ENCODE measurements at places on chromosomes 7 and 10. TPM values are rescaled to one million over a fixed set of nuclear protein-coding genes. Genes with fewer than 3 reads are reported as not detected.

The AKR1C1 gene
- 2.1 TPM for total RNA-seq

The GALNT17 gene
- total RNA-seq, result not detected

The AKR1E2 gene
- 5.0 TPM for total RNA-seq

DNA sequence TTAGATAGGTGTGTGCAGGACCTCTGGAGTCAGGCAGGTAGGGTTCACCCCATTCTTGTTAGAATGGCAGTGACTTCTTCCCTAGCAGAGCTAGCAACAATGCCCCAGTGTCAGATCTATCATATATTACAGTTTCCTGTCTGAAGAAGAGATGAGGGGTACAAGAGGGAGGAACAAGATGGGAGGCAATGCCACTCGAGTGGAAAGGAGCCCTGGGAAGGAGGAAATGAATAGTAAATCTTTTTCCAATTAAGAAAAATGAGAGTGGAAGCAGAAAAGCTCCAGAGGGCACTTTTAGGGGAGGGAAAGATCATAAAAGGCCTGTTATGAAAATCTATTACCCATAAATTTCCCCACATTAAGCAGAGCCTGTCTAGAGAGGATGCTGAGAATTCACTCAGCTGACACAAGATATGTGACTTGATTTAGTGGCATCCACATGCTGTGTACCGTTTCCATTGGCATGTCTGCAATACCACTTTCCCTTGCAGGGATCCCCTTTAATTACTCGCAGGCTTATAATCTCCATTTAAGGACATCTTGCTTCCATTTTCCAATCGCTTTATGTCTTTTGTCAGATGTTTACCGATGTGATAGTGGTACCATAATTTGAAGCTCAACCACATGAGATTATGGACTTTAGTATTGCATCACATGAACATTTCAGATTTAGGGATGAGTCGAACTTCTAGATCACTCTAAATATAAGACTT lies 70.0 kb upstream of the AGBL3 start:
- H3K36me3 ChIP-seq, result no peaks in the 10 kb centered on the region
- no peak overlapping the region for H3K27ac ChIP-seq
- no peak for DNase-seq

DNA sequence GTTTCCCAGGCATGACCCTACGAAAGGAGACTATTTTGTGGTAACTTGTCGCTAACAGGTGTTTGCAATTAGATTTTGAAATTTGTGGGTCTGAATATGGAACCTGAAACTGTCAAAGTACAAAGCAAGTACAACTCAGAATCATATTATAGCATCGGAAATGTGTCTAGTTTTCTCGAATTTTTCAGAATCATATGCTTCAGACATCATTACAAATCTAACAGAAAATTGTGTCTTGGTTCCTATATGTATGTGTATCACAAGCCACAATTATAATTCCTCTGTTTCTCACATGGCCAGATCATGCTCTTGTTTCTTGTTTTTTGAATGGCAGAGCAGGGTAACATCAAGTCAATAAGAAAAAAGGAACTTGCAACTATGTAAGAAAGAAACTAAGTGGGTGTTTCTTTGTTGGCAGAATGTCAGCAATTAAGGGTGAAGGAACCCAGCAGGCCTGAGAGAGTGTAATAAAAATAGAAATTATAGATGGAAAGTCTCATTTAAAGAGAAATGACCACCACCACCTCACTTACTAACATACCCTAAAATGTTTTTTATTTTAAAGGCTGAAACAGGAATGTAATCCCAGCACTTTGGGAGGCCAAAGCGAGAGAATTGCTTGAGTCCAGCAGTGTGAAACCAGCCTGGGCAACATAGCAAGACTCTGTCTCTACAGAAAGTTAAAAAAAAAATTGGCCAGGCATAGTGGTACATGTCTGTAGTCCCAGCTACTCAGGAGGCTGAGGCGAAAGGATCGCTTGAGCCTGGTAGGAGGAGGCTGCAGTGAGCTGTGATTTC lies 51.3 kb downstream of the PRTFDC1 start:
- H3K4me1 ChIP-seq, result peaks cover 52% of the 10 kb centered on the region
- no peak for DNase-seq
- no peak overlapping the region for H3K4me3 ChIP-seq

The HOXA13 gene
- 3.6 TPM for total RNA-seq

The GRID2IP gene
- total RNA-seq, result 3.2 TPM

GRCh38 chr7:129959471-129960203 lies 6.9 kb upstream of the UBE2H start:
- no peaks in the 10 kb centered on the region for H3K36me3 ChIP-seq
- H3K4me3 ChIP-seq, result no peak overlapping the region
- peak overlapping the region; percentile 62 for H3K27ac ChIP-seq
- DNase-seq, result no peak
- peaks cover 28% of the 10 kb centered on the region for H3K4me1 ChIP-seq

The SPAG6 gene
- total RNA-seq, result not detected

GRCh38 chr7:98722402-98722801 lies 105.3 kb downstream of the NPTX2 start:
- no peak overlapping the region for H3K27ac ChIP-seq
- peaks cover 32% of the 10 kb centered on the region for H3K4me1 ChIP-seq
- H3K27me3 ChIP-seq, result no peaks in the 10 kb centered on the region
- no peak for DNase-seq

The MALRD1 gene
- not detected for total RNA-seq

- DNase-seq, result no peak
- H3K27me3 ChIP-seq, result no peaks in the 10 kb centered on the region
These were observed 544.2 kb upstream of the GALNT17 start for GRCh38 chr7:70587739-70588138.

The CALCR gene
- total RNA-seq, result 0.10 TPM

The OR6V1 gene
- not detected for total RNA-seq

The HEPACAM2 gene
- not detected for total RNA-seq

The PRTFDC1 gene
- total RNA-seq, result not detected

- H3K36me3 ChIP-seq, result peaks cover 25% of the 10 kb centered on the region
- peaks cover 19% of the 10 kb centered on the region for H3K4me1 ChIP-seq
- H3K27ac ChIP-seq, result no peak overlapping the region
These were observed 2.7 kb upstream of the CHUK start for GRCh38 chr10:100232101-100232500.

- no peak overlapping the region for H3K4me3 ChIP-seq
- no peaks in the 10 kb centered on the region for H3K27me3 ChIP-seq
- H3K27ac ChIP-seq, result no peak overlapping the region
- H3K36me3 ChIP-seq, result no peaks in the 10 kb centered on the region
These were observed 10.3 kb upstream of the AGR3 start for GRCh38 chr7:16891874-16892643.

The BAIAP2L1 gene
- total RNA-seq, result 61.2 TPM

The HMX2 gene
- not detected for total RNA-seq

GRCh38 chr10:89952325-89952724 lies 250.9 kb downstream of the KIF20B start:
- H3K27ac ChIP-seq, result no peak overlapping the region
- no peaks in the 10 kb centered on the region for H3K27me3 ChIP-seq
- H3K4me1 ChIP-seq, result no peaks in the 10 kb centered on the region
- no peaks in the 10 kb centered on the region for H3K36me3 ChIP-seq
- DNase-seq, result no peak

DNA sequence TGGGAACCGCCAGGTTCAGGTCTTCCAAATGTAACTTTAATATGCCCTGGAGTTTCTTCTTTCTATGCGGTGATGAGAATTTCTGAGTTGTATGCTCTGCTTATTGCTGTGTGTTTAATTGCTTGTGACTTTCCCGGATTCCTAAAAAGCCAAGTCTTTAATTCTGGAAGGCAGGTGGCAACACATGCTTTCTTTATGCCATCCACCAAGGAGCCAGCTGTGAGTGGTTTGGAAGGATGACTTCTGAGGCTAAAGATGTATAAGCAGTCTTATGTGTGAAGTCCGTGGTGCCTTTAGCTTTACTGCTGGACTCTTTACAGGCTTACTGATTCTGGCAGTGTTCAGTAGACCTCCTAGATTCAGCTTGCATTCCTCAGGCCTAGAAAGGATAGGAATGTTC lies 3.1 kb downstream of the SDK1 start:
- H3K36me3 ChIP-seq, result no peaks in the 10 kb centered on the region
- H3K27me3 ChIP-seq, result peaks cover 53% of the 10 kb centered on the region
- DNase-seq, result no peak
- H3K27ac ChIP-seq, result no peak overlapping the region

The PTF1A gene
- total RNA-seq, result not detected

DNA sequence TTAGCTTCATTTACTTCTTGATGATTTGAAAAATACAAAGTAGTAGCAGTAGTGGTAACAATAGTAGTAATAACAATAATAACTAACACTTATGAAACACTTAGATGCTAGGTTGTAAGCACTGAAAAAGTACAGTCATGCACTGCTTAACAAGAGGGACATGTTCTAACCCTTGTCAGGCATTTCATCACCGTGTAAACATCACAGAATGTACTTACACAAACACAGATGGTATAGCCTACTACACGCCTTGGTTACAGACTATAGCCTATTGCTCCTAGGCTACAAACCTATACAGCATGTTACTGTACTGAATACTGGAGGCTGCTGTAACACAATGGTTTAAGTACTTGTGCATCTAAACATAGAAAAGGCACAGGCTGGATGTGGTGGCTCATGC lies 60.6 kb downstream of the PUS7 start:
- H3K4me1 ChIP-seq, result no peaks in the 10 kb centered on the region
- H3K27me3 ChIP-seq, result no peaks in the 10 kb centered on the region
- no peak for DNase-seq
- H3K36me3 ChIP-seq, result peaks cover 24% of the 10 kb centered on the region
- no peak overlapping the region for H3K27ac ChIP-seq

The TMEM26 gene
- total RNA-seq, result not detected

DNA sequence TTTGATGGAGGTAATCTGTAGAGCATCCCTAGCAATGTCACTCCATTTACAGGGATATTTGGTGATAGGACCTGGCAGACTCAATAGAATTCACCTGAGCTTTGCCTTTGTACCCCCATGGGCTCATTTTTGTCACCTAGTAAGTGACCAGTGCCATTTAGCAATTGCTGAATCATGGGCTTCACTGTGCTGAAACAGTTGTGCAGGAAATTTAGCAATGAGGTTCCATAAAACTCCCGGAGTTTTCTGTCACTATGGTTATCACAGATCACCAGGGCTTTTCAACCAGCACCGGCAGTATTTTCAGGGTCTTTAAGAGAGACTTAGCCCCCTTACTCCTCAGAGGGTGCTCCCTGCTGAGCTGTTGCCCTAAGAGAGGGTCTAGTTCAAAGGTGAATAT lies 40.2 kb downstream of the FAS start:
- no peaks in the 10 kb centered on the region for H3K27me3 ChIP-seq
- no peak overlapping the region for H3K27ac ChIP-seq
- H3K36me3 ChIP-seq, result no peaks in the 10 kb centered on the region
- H3K4me1 ChIP-seq, result peaks cover 17% of the 10 kb centered on the region
- no peak for DNase-seq
- no peak overlapping the region for H3K4me3 ChIP-seq

DNA sequence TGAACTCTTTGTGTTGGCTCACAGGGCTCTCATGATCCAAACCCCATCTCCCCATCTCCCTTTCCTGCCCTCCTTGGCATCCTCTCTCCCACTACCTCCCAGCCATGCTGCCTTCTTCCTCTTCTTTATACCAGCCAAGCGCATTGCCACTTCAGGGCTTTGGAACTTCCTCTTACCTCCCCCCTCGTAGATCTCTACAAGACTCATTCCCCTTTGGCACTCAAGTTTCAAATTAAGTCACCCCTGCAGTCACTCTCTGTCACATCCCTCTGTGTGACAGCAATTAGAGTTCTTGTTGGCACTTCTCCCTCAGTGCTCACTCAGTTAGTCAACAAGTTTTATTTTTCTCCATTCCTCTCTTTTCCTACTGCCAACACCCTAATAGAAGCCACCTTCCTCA lies 20.8 kb upstream of the NRP1 start:
- no peak overlapping the region for H3K4me3 ChIP-seq
- no peak for DNase-seq
- no peaks in the 10 kb centered on the region for H3K4me1 ChIP-seq
- no peaks in the 10 kb centered on the region for H3K36me3 ChIP-seq
- no peaks in the 10 kb centered on the region for H3K27me3 ChIP-seq

The C7orf33 gene
- total RNA-seq, result not detected

DNA sequence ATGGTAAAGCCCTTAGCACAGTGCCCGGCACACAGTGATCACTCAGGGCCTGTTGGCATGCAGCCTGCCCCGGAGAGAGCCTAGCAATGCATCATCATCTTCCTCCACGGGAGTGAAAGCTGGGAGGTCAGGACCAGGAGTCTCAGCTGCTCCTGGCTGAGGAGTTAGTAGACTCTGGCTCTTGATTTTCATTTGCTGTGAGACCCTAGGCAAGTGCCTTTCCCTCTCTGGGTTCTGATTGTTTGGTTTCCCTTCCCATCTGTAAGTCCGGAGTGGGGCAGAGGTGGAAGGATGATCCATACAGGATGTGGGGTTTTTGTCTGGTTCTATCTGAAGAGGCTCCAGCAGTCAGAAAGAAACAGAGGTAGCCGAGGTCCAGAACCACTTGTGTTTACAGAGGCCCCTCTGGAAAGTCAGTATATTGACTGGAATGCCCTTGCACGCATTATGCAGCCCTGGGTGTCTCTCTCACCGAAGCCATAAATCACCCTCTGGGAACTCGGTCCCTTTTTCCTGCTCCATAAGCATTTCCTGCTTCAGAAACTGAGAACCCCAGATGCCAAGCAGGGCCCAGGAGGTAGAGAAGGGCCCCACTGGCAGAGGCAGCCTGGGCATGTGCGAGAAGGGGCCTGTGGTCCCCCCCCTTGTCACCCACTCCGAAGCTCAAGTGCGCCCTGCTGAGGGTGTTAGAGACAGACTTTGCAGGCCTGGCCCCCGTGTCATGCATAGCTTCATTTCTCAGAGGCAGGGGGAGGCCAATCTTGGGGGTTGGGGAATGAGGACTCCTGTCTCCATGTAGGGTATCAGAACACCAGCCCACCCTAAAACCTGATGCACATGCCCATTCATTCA lies 8.5 kb downstream of the UNC5B start:
- DNase-seq, result no peak
- H3K4me1 ChIP-seq, result peaks cover 36% of the 10 kb centered on the region
- H3K27ac ChIP-seq, result no peak overlapping the region
- no peaks in the 10 kb centered on the region for H3K27me3 ChIP-seq
- no peak overlapping the region for H3K4me3 ChIP-seq

DNA sequence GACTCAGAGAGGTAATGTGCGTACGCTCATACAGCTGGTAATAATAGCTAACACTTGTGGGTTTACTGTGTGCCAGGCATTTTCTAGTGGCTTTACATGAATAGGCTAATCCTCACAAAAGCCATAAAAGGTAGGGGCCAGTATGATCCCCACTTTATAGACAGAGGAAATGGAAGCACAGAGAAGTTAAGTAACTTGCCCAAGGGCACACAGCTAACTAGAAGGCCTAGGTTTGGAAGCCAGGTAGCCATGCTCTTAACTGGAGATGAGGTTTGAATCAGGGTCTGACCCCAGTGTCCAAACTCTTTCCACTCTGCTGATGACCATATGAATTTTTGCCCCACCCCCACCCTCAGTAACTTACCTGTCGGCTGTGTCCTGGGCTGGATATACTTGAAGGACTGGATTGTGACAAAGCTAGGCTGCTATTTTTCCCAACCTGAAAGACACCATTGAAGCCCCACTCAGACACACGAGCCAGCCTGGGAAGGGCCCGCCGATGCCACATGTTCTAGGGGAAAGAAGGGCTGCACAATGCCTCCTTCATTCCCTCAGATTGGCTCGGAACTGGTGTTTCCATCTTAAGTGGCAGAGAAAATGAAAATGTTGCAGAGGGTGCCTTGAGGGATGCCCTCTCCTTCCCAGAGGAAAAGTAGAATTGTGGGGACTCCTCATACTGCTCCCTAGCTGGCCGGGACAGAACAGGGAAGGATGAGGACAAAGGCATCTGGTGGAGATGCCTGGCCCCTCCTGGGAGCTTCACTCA lies 29.1 kb upstream of the EFCAB10 start:
- H3K36me3 ChIP-seq, result no peaks in the 10 kb centered on the region
- no peaks in the 10 kb centered on the region for H3K4me1 ChIP-seq
- DNase-seq, result no peak
- H3K4me3 ChIP-seq, result no peak overlapping the region
